Stimulated activated CD8-positive, alpha-beta memory T cell treated with anti-CD3 and anti-CD28 coated beads, Interleukin-15, amount 100 ng/mL, for 24 hours (primary cell): ENCODE measurements at places on chromosomes 6 and 20.

DNA sequence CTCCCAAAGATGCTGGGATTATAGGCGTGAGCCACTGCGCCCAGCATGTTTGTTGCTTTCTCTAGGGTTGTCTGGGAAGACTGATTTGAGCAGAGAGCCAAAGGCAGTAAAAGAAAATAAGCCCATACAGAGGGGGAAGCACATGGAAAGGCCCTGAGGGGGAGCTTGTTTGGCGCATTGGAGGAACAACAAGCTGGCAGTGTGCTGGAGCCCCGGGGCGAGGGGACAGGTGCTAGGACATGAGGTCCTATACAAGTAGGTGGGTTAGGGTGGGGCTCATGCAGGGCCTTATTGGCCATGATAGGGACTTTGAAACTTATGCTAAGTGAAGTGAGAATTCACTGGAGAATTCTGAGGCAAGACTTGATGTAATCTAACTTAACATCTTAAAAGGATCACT, 35.3 kb downstream of the CD109 start:
- DNase-seq, result no peak

- no peak for DNase-seq
Observed at GRCh38 chr6:38876475-38876874, 161.4 kb downstream of the DNAH8 start.

- no peak for DNase-seq
Observed at GRCh38 chr6:24909241-24910216, 26.2 kb downstream of the RIPOR2 start.

- no peak for DNase-seq
Observed at GRCh38 chr6:46876126-46876525, 45.6 kb downstream of the ADGRF5 start.

DNA sequence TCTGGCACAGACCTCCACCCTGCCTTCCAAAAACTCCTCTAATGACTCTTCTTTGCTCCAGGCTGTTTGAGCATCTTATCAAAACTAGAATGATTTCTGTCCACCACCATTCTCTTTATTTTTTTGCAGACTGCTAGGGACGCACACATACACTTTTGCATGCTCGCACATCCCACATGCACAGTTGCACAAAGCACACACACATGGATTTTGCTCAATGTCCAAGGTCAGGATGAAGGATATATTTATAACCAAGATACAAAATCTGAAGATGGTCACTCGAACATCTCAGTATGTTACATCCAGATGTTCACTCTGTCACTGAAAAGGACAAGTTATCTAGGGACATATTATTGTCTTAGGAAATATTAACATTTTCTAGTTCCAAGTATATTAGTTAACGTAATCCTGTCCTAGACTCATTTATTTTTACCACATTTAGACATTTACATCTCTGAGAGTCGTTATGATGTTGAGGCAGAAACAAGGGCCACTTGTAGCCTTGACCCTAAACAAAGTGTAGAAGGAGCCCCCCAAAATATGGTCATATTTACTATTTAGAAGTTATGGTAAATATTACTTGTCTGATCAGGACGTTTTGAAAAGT, 3.4 kb upstream of the SIM1 start:
- no peak for DNase-seq

GRCh38 chr6:5860849-5861248, 145.9 kb downstream of the NRN1 start:
- no peak for DNase-seq

- DNase-seq, result no peak
Observed at GRCh38 chr6:27834879-27835549, 77.2 kb downstream of the OR2B2 start.

GRCh38 chr6:163391985-163392384, 22.5 kb upstream of the QKI start:
- no peak for DNase-seq

GRCh38 chr6:111603040-111603439, 2.6 kb downstream of the TRAF3IP2 start:
- no peak for DNase-seq

GRCh38 chr6:138592749-138593123, 93.4 kb upstream of the NHSL1 start:
- no peak for DNase-seq

DNA sequence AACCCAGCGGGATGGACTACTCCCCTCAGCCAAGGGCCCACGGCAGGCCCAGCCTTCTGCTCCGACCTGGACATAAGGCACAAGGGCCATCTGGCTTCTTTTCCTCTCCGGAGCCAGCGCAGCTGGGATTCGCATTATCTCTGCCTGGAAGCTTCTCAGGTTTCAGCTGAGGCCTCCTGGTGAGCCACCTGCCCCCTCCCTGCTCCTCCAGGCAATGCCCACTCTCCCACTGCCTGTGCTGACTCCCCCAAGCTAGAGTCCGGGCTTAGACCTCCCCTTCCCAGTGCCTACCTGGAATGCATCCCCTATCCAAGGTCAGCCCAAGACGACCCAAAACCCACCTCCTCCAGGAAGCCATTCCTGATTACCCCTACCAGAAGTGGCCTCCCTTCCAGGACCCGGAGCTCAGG, 60.7 kb downstream of the EZR start:
- DNase-seq, result no peak

GRCh38 chr20:38073307-38074071, 39.9 kb downstream of the RPRD1B start:
- DNase-seq, result no peak

GRCh38 chr6:113187661-113188060, 669.5 kb upstream of the MARCKS start:
- DNase-seq, result no peak

GRCh38 chr6:122726649-122727048, 52.9 kb upstream of the FABP7 start:
- no peak for DNase-seq

GRCh38 chr6:142218446-142218845, 71.4 kb downstream of the VTA1 start:
- no peak for DNase-seq

- no peak for DNase-seq
Observed at GRCh38 chr6:148649454-148649963, 97.3 kb upstream of the UST start.

DNA sequence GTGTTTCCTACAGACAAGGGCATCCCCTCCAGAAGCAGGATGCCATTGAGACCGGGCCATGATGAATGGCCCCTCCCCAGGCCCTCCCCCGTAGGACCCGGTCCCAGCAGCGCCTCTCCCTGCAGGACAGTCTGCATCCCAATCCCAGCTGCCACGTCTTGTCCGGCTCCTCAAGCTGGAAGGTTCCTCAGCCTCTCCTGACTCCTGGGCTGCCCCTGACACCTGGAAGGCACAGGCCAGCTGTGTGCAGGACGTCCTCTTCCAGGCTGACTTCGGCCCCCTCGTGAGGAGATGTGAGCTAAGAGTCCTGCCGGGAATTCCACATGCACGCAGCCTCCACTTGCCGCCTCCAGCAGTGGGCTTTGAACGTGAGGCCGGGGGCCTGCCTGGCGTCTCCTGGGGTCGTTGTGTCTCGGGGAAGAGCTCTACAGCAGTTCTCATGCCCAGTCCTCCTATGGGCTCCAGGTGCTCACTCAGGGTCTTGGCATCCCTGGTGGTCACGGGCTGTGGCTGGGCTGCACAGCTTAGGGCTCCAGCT, 64.4 kb downstream of the TAF4 start:
- no peak for DNase-seq

- no peak for DNase-seq
Observed at GRCh38 chr6:161586887-161587286, 313.0 kb upstream of the AGPAT4 start.
